ENCODE measurements at places on chromosomes 1 and 21.

DNA sequence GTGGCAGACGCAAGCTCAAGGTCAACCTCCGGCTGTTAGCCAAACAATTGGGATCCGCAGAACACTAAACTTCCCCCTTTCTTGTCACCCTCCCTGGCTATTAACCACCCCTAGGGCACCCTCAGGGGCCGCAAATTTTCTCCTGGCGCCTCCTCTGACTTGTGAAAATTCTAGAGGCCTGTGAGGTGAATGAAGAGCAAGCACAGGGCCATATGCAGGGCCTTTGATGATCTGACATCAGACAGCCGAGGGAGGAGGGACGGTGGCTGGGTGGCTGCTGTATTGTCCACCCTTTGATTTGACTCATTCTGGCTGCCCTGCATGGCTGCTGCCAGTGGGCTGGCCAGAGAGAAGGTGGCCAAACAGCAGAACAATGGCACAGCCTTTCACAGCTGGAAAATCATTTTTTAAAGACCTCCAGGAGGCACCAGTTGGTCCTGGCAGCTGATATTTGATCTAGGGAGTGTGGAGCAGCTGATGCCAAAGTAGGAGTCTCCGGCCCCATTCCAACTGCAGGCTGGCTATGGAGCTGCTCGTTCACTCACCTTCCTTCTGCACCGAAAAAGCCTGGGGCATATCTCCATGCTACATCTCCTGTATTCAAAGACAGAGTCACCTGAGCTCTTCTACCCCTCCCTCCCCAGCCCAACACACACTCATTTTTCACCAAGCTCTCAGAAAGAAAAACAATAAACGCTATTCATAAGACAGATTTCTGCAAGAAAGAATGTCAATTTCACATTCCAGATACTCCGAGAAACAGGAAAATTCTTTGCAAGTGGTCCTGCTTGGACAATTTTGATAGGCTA lies 44.9 kb upstream of the BARHL2 start:
- no peak for DNase-seq

- DNase-seq, result no peak
These were observed 45.6 kb upstream of the VAV3 start for GRCh38 chr1:108010581-108010980.

DNA sequence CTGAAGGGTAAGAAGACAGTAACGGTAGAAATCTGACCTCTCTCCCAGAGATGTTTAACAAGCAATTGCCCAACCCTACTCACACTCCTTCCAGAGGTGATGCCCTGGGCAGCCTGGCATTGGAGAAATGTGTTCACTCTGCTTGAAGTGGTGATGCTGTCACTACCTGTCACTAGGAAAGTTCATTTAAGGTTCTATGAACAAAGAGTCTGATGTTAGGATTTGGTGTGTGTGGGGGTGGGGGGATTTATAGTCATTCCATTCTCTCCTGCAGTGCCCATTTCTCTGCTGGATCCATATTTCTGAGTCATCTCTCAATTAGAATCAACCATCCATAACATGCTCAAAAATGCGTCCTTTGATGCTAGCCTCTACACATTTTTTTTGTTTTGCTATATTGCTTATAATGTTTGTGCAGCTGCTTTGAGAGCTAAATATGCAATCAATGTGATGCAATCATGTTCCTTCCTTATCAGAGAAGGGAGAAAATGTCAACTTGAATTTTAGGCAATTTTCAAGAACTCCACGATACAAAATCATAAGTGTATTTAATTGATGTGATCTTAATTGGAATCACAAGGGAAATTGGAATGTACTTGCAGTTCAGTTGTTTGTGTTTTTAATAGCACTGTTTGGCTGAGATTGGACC lies 173.9 kb downstream of the DUSP10 start:
- DNase-seq, result no peak

DNA sequence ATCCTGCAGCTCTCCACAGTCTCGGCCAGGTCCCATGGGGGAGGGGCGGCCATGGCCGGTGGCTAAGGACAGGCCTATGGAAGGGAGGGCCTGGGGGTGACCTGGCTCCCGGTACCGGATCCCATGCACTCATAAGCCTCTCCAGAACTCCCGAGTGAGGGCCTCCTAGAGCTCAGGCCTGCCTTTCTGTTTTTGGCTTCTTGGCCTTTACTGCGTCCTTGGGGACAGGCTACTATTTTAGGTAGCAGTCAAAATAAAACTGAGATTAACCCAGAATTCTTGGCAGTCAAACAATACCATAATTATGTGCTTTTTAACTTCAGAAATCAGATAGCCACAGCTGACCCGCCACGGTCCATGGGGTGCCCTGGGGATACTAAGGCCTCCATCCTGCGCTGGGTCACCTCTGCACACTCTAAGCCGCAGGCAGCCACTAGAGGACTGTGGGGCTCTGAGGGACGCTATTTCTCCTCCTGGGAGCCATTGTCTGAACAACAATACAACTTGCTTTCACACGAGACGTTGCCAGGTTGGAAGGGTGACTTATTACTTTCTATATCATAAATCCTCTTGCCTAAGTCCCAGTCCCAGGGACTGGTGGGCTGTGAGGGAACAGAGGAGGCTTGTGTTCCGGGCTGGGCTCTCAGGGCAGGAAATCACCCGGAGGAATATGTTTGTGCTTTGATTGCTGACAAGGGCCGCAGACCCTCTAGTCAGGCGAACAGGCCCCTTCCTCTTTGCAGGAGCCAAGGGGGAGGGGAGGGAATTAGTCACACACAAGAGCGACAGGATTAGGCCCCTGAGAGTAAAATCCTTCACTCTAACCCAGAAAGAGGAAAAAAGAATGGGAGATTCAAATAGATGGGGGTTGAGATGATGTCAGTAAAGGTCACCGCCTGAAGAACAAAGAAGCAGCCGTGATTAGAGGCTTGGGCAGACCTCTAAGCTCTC lies 40.7 kb upstream of the BCAR3 start:
- no peak for DNase-seq

GRCh38 chr1:51316113-51316845 lies 14.1 kb downstream of the TTC39A start:
- no peak for DNase-seq

All from effector memory CD8-positive, alpha-beta T cell (primary cell).